ENCODE measurements at places on chromosomes 3 and 15. TPM values are rescaled to one million over a fixed set of nuclear protein-coding genes. Genes with fewer than 3 reads are reported as not detected.

GRCh38 chr3:120763601-120764000 lies 21.1 kb downstream of the GTF2E1 start:
- no peak for DNase-seq

DNA sequence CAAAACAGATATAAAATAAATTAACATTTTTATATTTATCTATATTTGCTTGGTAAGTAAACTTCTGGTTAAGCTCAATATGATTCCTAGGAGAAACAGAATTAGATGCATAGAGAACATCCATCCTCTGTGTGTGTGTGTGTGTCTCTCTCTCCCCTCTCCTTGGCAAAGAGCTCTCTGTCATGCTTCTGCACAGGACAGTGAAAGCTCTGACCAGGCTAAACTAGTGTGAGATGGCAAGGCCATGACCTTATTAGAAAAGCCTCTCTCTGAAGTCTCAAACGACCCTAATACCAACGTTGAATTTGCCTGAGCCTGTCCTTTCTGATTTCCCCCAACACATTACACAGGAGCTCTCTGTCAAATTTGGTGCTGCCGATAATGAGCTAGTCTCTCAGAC lies 746.0 kb downstream of the VGLL3 start:
- DNase-seq = no peak

DNA sequence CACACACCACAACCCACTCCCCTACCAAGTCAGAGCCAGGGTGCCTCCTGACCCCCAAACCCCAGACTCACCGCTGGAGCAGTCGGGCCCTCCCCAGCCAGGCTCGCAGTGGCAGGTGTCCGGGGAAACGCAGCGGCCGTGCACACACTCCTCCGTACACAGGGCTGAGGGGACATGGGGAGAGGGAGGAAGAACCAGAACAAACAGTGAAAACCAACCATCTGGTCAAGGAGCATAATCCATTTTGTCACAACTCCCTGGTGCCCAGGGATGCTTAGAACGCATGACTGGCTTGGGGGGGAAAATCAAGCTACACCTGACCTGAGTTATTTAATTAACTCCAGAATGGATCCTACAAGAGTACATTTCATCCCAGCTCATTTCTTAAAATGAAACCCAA lies 159.2 kb downstream of the MEGF11 start:
- DNase-seq = no peak

DNA sequence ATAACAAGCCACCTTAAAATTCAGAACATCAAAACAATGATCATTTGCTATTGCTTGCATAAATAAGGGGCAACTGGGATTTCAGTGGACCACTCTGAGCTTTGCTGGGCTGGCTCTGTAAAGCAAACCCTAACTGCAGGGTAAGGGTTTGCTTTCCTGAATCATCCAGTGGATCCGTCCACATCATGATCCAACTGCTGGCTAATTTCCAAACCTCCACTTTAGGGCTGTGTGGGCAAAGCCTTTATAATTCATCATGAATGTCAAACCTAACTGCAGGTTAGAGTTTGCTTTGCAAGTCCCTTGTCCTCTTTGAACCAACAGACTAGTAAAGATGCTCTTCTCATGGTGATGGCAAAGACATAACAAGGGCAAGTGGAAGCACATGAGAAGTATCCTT lies 76.1 kb downstream of the SYNPR start:
- DNase-seq = no peak

- DNase-seq = no peak
These were observed 11.7 kb upstream of the ARL14 start for GRCh38 chr3:160665231-160665630.

DNA sequence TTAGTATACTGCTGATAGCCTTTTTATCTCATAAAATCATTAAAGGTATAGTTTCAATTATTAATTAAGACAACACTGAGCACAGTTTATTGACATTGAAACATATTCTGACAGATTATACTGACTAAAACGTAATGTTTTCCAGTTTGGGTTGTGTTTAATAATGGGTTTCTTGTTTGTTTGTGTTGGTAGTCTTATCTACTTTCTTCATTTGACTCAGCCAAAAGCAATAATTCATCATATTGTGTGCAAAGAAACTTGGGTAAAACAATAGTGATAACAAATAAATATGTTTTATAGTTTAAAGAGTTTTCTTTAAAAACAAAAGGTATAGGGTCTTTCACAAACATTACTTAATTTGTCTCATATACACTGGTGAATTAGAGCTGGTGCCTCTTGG lies 629.2 kb upstream of the AGTR1 start:
- DNase-seq = no peak

LRRC34 gene
- 8.5 TPM for total RNA-seq
